ENCODE measurements at places on chromosomes 5 and 9.

DNA sequence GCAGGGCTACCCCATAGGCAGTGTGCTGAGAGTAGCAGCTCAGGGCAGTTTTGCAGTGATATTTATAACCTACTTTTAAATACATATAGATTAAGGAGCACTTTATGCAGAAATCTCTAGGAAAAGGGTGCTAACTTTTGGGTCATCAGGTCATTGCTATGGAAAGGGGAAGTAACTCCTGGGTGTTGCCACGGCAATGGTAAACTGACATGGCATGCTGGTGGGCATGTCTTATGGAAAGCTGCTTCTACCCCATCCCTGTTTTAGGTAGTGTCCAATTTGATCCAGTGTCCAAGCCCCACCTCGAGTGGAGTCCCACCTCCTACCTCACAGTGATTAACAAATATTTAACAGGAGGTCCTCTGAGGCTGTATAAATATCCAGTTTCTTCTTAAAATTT is 56.8 kb upstream of the XPA start:
- no peaks in the 10 kb centered on the region for H3K36me3 ChIP-seq
- H3K27me3 ChIP-seq = peaks cover 7% of the 10 kb centered on the region
- no peaks in the 10 kb centered on the region for H3K4me1 ChIP-seq
- no peak overlapping the region for H3K4me3 ChIP-seq
- no peak overlapping the region for H3K27ac ChIP-seq

- H3K4me1 ChIP-seq = no peaks in the 10 kb centered on the region
- peaks cover 6% of the 10 kb centered on the region for H3K27me3 ChIP-seq
- H3K27ac ChIP-seq = no peak overlapping the region
- H3K36me3 ChIP-seq = no peaks in the 10 kb centered on the region
Measured at GRCh38 chr5:109479260-109479860, 69.6 kb upstream of the PJA2 start.

DNA sequence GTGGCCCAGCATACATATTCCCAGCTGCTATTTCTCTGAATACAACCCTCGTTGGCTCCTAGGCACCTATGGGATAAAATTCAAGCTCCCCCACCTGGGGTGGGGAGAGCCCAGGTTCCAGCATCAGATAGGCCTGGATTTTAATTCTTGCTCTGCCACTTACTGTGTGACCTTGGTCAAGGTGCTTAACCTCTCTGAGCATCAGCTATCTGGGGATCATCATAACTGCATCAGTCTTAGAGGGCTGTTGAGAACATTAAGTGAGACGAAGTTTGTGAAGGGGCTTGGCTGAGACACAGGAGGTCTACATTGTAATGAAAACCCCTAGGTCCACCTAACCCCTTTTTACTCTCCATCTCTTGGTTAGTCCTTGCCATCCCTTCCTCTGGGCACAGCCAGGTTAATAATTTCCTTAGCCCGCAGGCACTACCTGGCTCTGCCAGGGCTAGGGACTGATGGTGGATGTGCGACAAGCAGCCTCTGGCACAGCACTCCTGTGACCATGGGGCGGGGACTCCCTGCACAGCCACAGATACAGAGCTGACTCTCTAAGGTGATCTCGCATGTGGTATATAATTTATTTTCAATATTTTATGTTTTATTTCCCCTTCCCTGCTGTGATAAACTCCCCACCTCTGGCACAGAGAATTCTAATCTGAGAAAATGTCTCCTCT is 68.7 kb downstream of the CRB2 start:
- H3K4me1 ChIP-seq = no peaks in the 10 kb centered on the region
- H3K27me3 ChIP-seq = no peaks in the 10 kb centered on the region
- H3K4me3 ChIP-seq = no peak overlapping the region
- peaks cover 11% of the 10 kb centered on the region for H3K36me3 ChIP-seq

DNA sequence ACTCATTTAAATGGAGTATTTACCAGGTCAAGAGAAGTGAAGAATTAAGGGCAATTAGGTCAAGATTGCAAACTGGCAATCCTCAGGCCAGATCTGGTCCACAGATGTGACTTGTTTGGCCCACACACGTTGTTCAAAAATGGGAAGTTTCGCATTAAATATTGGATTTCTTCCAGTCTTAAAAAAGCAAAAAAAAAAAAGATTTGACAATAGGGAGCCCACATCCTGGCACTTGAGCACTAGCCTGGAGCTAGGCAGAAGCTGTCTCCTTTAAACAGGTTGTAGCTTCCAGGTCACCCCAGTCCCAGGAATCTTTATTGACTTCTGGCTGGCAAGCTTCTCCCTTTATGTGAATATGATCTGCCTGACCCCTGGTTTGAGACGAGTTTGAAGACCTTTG is 520.4 kb downstream of the RAB3C start:
- H3K4me1 ChIP-seq = peaks cover 28% of the 10 kb centered on the region
- no peak for ATAC-seq
- H3K36me3 ChIP-seq = no peaks in the 10 kb centered on the region

- no peak for ATAC-seq
- no peaks in the 10 kb centered on the region for H3K27me3 ChIP-seq
- no peak overlapping the region for H3K4me3 ChIP-seq
- H3K4me1 ChIP-seq = no peaks in the 10 kb centered on the region
- H3K36me3 ChIP-seq = no peaks in the 10 kb centered on the region
Measured at GRCh38 chr9:104448036-104448435, 56.0 kb upstream of the OR13F1 start.

DNA sequence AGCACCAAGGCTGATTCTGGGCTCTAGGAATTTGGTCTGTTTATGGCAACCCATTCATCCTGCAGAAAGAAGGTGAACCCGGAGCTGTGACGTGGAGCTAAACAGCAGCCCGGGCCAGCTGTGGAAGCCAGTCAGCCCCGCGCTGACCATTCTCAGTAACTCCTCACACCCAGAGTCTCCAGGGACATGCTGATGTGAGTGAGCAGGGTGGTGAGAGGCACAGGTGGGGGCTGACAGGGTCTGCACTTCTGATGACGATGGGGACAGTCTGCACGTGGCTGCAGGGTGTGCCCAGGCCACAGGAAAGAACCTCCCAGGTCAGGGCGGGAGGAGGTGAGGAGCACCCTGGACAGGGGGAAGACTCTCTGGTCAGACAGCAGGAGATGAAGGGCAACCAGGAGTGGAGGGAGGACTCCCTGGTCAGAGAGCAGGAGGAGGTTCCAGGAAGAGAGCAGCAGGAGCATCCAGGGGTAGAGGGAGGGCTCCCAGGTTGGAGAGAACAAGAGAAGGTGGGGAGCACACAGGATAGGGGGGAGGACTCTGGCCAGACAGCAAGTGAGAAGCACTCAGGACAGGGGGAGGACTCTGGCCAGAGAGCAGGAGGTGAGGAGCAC is 26.1 kb upstream of the SLC6A3 start:
- no peaks in the 10 kb centered on the region for H3K27me3 ChIP-seq
- no peak for ATAC-seq
- H3K4me1 ChIP-seq = no peaks in the 10 kb centered on the region
- peaks cover 31% of the 10 kb centered on the region for H3K36me3 ChIP-seq

GRCh38 chr5:88876714-88877113 is 6.3 kb downstream of the MEF2C start:
- H3K27me3 ChIP-seq = peaks cover 15% of the 10 kb centered on the region
- no peaks in the 10 kb centered on the region for H3K36me3 ChIP-seq
- H3K4me1 ChIP-seq = no peaks in the 10 kb centered on the region
- no peak overlapping the region for H3K4me3 ChIP-seq
- no peak for ATAC-seq

GRCh38 chr5:8176101-8176693 is 307.2 kb downstream of the MTRR start:
- no peak overlapping the region for H3K4me3 ChIP-seq
- H3K36me3 ChIP-seq = no peaks in the 10 kb centered on the region
- ATAC-seq = no peak
- H3K27me3 ChIP-seq = no peaks in the 10 kb centered on the region
- H3K27ac ChIP-seq = no peak overlapping the region

- no peaks in the 10 kb centered on the region for H3K27me3 ChIP-seq
- peak overlapping the region; percentile 55 for H3K27ac ChIP-seq
- H3K4me3 ChIP-seq = peak overlapping the region; percentile 66
- peak; percentile 63 for ATAC-seq
Measured at GRCh38 chr9:125631391-125632085, 75.5 kb downstream of the MAPKAP1 start.

DNA sequence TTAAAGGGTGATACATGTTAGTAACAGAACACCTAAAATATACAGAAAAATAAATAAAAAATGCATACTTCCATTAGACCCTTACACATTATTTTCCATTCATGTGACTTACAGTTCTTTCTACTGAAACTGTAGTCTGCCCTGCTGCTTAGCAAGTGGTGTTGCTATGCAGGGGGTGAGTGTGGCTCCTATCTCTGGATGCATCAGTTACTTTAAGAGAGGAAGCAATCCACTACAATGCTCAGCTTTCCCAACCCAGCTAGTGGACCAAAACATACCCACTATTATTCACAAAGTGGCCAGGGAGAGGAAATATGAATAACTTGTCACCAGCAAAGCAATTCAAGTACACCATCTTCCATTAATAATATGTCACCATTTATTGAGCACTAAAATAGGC is 121.8 kb downstream of the DOCK2 start:
- ATAC-seq = no peak
- peaks cover 7% of the 10 kb centered on the region for H3K4me1 ChIP-seq
- peaks cover 88% of the 10 kb centered on the region for H3K36me3 ChIP-seq
- H3K4me3 ChIP-seq = no peak overlapping the region
- peak overlapping the region; percentile 3 for H3K27ac ChIP-seq
- no peaks in the 10 kb centered on the region for H3K27me3 ChIP-seq

DNA sequence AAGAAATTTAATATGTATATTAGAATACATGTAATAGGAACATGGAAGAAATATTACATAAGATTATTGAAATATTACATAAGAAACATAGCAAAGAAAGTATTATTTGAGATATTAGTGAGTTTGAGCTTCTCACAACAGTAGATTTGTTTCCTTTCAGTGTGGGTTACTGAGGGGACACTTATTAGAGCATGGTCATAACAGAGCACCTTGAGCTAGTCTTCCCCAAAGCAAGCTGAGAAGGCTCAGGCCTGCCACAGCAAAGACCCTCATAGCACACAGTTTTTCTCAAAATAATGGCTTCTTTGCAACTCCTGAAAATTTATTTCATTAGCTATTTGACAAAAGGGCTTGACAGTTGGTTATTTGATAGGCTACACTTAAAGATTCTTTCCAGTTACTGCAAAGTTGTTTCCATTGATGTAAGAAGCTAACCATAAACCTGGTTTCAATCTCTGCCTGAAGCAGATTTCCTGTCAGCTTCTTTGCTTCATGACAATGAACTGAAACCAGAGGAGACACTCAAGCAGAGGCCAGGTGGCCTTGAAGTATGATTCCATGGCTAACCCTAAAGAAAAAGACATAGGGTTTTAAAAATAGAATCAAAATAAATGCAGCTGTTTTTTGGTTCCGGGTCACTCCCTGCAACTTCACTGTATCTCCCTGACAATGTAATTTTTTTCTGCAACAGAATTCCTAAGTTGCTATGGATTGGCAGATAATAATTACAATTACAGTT is 68.6 kb downstream of the ERMP1 start:
- H3K4me3 ChIP-seq = no peak overlapping the region
- ATAC-seq = peak; percentile 42
- peaks cover 26% of the 10 kb centered on the region for H3K4me1 ChIP-seq
- H3K27ac ChIP-seq = no peak overlapping the region

- no peaks in the 10 kb centered on the region for H3K4me1 ChIP-seq
- no peaks in the 10 kb centered on the region for H3K36me3 ChIP-seq
- no peak overlapping the region for H3K4me3 ChIP-seq
Measured at GRCh38 chr9:90188656-90189055, 454.0 kb downstream of the DIRAS2 start.

GRCh38 chr9:99731950-99732349 is 89.7 kb upstream of the NR4A3 start:
- no peak overlapping the region for H3K27ac ChIP-seq
- H3K4me3 ChIP-seq = no peak overlapping the region
- no peak for ATAC-seq
- H3K4me1 ChIP-seq = no peaks in the 10 kb centered on the region

- peak overlapping the region; percentile 11 for H3K27ac ChIP-seq
- no peaks in the 10 kb centered on the region for H3K4me1 ChIP-seq
- peak; percentile 88 for ATAC-seq
- no peak overlapping the region for H3K4me3 ChIP-seq
Measured at GRCh38 chr5:168135897-168136296, 155.5 kb upstream of the WWC1 start.

DNA sequence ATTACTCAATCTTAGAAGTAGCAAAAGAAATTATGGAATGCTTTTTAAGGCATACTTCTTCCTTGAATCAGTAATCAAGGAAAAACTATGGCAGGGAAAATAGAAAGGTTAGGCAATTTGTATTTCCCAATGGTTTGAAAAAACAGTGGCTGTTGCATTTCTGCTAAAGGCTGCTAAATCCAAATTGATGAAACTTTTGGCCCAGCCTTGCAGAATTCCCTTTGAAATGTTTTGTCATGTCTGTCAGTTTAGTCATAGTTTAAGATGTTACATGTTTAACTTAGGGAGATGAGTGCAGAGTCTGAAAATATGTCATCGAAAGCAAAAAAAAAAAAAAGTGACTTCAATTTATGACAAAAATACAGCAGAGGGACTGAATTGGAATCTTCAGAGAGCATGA is 878.9 kb upstream of the WWC1 start:
- ATAC-seq = no peak
- H3K36me3 ChIP-seq = no peaks in the 10 kb centered on the region
- no peaks in the 10 kb centered on the region for H3K4me1 ChIP-seq
- no peak overlapping the region for H3K27ac ChIP-seq
- no peak overlapping the region for H3K4me3 ChIP-seq

DNA sequence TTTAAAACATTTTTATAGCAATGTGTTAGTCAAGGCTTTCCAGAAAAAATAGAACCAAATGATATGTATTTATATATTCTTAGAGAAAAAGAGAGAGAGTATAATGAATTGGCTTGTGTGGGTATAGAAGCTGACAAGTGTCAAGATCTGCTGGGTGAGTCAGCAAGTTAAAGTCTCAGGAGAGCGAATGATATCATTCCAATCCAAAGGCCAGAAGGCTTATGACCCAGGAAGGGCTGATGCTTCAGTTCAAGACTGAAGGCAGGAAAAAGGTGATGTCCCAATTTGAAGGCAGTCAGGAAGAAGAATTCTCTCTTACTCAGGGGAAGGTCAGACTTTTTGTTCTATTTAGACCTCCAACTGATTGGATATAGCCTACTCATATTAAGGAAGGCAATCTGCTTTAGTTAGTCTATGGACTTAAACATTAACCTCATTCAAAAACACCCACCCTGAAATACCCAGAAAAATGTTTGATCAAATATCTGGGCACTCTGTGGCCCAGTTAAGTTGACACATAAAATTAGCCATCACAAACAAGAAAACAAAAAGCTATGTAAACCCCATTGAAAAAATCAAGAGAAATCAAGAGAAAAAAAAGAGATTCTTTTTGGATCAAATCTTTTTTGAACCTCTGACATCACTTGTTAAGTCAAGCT is 189.6 kb downstream of the PIK3R1 start:
- H3K27ac ChIP-seq = no peak overlapping the region
- no peaks in the 10 kb centered on the region for H3K27me3 ChIP-seq
- H3K36me3 ChIP-seq = no peaks in the 10 kb centered on the region
- peaks cover 20% of the 10 kb centered on the region for H3K4me1 ChIP-seq
- ATAC-seq = peak; percentile 73
- no peak overlapping the region for H3K4me3 ChIP-seq

GRCh38 chr5:158373608-158374395 is 514.9 kb upstream of the CLINT1 start:
- H3K4me3 ChIP-seq = no peak overlapping the region
- no peaks in the 10 kb centered on the region for H3K36me3 ChIP-seq
- ATAC-seq = no peak
- no peaks in the 10 kb centered on the region for H3K4me1 ChIP-seq
- peaks cover 3% of the 10 kb centered on the region for H3K27me3 ChIP-seq

- no peak for ATAC-seq
- no peak overlapping the region for H3K4me3 ChIP-seq
- no peaks in the 10 kb centered on the region for H3K36me3 ChIP-seq
- H3K27me3 ChIP-seq = no peaks in the 10 kb centered on the region
- no peaks in the 10 kb centered on the region for H3K4me1 ChIP-seq
Measured at GRCh38 chr9:16031486-16031885, 478.6 kb downstream of the CCDC171 start.

Data from activated T-helper 17 cell treated with anti-CD3 and anti-CD28 coated beads, Interleukin-2, amount 50 U/mL, for 72 hours (primary cell).